ENCODE measurements at places on chromosomes 6 and 20.

DNA sequence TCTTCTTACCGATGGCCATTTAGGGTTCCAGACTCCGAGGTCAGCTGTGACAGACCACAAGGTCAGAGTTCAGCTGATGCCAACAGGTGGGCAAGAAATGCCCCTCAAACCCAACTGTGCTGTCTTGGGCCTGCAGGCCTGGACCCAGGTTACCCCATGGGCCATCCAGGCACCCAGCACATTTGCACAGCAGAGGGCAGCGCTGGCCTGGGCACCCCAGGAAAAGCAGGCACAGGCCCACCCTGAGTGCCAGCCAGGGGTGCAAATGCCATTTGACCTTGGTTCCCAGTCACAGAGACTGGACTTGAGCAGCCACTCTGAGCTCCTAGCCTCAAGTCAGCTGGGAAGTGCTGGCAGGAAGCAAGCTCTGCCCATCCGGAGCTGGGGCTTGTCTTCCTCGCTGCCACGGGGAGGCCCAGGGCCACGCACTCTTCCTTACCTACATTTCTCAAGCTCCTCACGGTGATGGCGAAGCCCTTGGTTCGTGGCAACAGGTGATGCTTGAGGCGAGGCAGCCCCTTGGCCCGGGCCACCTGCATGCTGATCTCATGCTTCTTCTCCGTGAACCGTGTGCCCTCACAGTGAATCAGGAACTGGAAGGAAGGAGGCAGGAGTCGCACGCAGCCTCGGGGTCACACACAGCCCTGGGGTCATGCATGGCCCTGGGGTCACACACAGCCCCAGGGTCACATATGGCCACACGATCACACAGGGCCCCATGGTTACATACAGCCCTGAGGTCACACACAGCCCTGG lies 120.8 kb downstream of the AGPAT4 start:
- DNase-seq = no peak

DNA sequence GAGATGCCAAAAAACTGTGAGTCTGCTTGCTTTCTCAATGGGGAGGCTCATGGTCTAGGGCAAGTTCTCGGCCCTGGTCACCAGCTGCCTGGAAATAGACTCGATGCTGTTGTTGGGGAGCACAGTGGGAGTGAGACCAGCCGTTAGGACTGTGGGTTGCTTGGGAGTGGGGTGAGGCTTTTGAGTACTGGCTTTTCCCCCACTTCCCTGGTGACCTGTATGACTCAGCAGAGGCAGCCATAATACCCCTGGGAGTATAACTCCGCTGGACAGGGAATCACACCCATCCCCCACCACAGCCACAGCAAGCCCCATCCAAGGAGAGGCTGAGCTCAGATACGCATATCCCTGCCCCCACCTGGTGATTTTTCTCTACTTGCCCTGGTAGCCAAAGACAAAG lies 48.9 kb upstream of the OGFRL1 start:
- DNase-seq = no peak

- DNase-seq = no peak
Measured at GRCh38 chr6:15090145-15090579, 155.7 kb upstream of the JARID2 start.

DNA sequence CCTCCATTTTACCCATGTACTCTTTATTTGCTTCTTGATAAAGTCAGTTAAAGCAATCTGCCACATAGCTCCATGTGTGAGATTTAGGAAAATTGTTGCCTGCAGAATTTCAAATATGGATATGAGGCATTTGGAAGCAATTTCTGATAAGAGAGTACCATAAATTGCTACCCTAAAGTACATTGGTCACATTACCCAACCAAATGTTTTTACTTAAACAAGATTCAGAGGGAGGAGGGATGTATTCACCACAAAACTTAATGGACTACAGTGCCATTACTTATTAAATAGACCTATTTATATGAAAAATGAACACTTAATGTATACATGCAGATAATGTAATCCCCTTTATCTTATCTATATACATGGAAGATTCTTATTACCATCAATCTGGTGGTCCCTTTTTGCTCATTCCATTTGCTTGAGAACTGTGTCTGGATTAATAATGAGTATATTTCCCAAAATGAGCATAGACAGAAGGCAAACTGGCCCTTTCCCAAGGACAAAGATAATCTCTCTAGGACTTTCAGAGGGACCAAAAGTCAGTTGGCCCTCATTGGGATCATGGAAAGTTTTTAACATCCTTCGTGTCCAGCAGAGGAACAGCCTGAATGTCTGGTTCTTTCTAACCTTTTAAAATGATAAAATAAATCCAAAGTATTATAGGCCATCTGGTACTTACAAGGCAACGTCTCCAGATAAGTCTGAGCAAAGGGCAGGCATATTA lies 526.4 kb downstream of the CBLN4 start:
- DNase-seq = no peak

- no peak for DNase-seq
Measured at GRCh38 chr20:47652301-47652700, 133.0 kb downstream of the SULF2 start.

GRCh38 chr6:157079277-157079676 lies 244.0 kb downstream of the TMEM242 start:
- DNase-seq = no peak

GRCh38 chr6:105487040-105487790 lies 84.3 kb upstream of the PREP start:
- DNase-seq = no peak

DNA sequence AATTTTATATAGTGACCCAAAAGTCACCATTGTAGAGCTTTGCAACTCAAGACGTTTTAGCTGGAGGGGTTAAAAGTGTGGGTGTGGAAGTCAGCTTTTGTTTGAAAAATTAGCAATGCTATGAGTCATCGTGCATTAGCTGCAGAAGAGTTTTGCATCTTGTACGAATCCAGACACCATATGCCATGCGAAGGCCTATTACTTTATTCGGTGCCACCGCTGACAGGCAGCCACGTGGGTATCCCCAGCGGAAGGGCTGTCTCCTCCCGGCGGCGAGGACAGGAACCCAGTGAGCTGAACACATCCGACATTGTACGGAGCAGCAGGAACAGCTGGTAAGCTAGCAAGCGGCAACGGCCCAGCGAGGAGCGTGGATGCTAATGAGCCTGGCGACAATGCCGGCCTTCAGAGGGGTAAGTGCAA lies 84.4 kb downstream of the INSM1 start:
- no peak for DNase-seq

DNA sequence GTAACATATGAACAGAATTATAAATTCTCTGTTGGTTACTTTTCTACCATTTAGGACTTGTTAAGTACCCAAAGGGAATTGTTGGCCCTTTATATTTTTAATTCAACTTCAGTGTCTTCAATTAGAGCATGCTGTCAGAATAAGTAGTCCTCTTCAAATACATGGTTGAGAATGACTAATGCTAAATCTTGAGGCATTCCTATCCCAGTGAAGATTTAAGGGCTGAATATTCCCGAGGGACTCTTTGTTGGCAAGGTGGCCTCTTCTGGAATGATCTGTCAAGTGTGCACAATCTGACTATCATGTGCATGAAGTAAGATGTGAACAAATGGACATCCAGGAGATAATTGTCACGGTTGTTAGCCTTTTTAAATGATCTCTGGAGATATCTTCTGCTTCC lies 421.7 kb downstream of the BMP2 start:
- DNase-seq = no peak

- no peak for DNase-seq
Measured at GRCh38 chr6:134938896-134939295, 11.0 kb downstream of the ALDH8A1 start.

Data from SW 1271 (cell line).